Stimulated activated CD4-positive, alpha-beta T cell treated with anti-CD3 and anti-CD28 coated beads, Interleukin-1b, Interleukin-23, amount 100 ng/mL, for 1 hour (primary cell): ENCODE measurements at places on chromosomes 11 and 22.

- DNase-seq: no peak
Observed at GRCh38 chr11:88324562-88325345, 12.8 kb downstream of the CTSC start.

DNA sequence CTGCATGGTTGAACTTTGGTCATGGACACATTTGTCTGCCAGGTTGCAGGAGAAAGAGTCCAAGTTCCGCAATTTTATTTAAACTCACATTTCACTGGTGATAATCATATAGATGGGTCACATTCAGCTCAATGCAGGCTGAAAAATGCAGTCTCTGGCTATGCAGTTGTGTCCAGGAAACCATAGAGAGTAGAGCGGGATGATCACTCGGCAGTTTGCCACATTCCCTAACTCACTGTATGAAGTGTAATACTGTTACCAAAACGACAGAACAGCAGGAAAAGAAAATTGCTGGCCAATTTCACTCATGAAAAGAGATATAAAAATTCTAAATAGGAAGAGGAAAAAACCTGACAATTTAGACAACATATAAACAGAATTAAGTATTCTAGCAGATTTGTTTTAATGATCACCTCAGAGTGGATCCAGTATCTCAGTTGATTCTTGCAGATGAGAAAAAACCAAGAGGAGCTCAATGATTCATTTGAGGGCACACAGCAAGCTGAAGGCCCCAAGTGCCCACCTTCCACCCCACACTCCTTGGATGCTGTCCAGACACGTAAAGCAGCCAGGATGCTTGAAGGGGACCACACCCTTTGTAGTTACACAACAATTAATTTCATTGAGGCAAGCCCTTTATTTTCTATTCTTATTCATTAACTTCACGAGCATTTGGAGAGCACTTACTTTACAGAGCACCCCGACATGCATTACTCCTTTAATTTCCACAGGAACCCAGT lies 422.3 kb downstream of the SOX6 start:
- DNase-seq: no peak

- no peak for DNase-seq
Observed at GRCh38 chr11:84922836-84923235, 704.3 kb downstream of the DLG2 start.

GRCh38 chr11:113487622-113488021 lies 12.4 kb upstream of the DRD2 start:
- DNase-seq: no peak

GRCh38 chr11:84564180-84564866 lies 1062.8 kb downstream of the DLG2 start:
- DNase-seq: no peak

GRCh38 chr11:71183878-71184277 lies 68.5 kb downstream of the SHANK2 start:
- no peak for DNase-seq

DNA sequence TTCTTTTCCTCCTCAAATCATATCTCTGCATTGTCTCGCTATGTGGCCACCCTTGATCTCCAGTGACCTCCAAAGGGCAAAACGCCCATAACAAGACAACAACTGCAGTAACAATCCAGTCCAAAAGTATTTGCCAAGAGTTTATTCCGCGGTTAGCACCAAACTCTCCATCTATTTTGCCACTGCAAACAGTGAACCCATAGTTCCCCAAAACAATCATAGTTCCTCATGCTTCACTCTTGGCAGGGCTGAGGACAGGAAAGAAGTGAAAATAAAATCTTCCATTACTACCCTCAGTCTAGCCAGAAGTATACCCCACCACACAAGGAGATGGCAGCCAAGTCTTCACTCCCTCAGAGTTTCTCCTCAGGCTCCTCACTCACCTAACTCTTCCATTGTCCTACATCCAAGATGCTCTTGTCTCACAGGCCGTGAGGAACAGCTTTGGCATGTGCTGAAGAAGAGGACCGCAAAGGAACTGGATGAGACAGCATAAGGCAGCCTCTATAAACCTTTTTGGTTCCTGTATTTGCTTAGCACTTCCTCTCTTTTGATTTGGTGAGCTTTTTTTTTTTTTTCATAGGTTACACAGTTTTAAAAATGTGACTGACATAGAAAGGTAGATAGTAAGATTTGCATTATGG lies at the start of gene LPXN:
TSS of gene LPXN (minus strand) at position 480 of the 644 bp plus-strand sequence. CDS start at position 396, 84 bp downstream.
- DNase-seq: peak; percentile 22
